Activated naive CD4-positive, alpha-beta T cell treated with Interleukin-2 at 50 U/mL for 16 hours (primary cell): ENCODE measurements at places on chromosomes 3 and 15.

- DNase-seq: peak; percentile 18
Observed at GRCh38 chr15:40306908-40307307, 827 bp downstream of the PLCB2 start.

DNA sequence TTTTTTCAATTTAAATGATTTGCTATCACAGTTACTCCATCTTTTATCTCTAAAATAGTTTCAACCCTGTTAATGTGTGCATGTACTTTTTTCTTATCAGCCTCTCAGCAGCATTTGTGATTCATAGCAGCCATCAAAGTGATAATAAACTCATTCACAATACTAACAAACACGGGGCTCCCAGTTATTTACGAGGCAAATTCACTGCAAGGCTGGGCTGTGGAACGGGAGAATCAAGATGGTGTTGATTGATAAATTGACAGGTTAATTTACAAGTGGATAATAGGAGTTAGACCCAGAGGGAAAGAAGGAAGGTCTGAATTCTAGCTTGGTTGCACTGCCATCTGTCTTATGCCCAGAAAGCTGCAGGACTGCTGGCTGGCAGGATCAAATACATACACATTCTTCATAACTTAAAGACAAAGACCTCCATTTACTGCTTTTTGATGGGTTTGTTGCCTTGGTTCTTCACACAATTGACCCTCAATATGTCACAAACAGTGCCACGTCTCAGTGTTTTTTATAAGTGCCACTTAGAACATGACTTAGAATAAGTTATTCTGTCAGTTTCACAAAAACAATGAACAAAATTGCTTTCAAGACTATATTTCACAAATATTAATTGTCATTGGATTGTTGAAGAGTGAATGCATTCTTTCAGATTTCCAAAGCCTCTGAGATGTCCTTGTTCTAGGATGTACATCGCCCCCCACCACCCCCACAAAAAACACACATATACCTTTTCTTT lies 562.8 kb downstream of the NR2F2 start:
- DNase-seq: no peak

DNA sequence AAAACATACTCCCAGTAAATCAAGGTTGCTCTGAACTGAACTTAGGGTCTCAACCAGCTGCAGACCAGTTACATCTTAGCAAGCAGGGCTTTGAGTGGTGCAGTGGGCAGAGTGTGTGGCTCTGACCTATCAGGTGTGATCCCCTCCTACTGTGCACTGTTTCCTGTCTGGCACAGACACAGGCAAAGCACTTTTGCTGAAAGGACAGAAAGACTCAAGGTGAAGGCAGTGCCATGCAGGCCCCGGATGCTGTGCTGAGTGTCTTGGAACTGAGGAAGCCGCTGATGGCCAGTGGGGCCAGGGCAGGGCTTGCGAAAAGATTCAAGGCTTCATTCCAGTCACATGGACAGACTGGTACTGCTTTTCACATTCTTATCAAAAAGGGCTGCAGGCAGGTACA lies 85.2 kb downstream of the CACNA1D start:
- no peak for DNase-seq

DNA sequence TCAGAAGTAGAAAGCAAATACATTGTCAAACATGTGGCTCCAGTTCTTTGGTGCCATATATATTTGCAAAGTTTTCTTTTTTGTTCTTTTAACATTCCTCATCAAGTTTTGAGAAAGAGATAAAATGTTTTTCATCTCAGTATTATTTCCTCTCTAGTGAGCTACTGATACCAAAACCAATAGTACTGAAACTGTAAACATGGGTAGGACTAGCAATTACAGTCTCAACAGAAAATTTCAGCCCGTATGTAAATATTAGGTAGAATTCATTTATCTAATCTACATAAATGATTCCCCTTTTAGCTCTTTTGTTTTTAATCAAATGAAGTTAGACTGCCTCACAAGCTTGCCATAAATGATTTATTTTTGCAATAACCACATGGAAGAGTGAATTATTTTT lies 21.4 kb downstream of the SECISBP2L start:
- DNase-seq: no peak

DNA sequence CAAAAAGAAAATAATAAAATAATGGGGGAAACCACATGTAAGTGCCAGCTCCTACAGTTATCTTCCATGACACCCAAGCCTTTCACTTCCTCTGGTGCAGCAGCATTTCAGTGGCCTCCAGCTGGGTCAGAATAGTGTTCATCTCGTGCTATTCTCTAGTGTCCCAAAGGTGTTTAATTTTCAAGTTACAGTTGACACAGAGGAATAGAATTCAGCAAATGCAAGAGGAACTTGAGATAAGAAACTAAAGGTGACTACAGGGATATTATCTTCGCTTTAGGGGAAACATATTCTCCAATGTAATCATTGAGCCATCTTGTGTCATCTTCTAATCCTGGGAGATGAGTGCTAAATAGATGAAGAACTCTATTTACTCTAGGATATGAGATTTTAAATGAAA lies 212.8 kb downstream of the EPHA3 start:
- no peak for DNase-seq

DNA sequence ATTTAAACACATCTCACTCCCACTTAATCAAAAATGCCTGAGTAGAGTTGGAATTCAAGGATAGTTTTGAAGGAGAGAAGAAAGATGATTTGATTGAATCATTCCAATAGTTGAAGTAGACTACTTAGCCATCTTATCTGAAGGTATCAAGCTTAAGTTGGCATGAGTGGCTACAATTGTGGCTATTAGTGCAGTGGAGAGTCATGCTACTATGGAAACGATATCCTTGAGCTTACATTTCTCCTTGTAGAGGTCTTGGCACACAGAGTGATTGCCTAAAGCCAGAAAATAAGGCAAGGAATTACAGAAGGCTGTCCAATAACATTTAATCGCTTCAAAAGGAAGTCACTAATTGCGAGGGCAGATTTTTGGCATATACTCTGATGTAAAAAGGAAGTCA lies 1022.7 kb downstream of the IGSF11 start:
- no peak for DNase-seq

DNA sequence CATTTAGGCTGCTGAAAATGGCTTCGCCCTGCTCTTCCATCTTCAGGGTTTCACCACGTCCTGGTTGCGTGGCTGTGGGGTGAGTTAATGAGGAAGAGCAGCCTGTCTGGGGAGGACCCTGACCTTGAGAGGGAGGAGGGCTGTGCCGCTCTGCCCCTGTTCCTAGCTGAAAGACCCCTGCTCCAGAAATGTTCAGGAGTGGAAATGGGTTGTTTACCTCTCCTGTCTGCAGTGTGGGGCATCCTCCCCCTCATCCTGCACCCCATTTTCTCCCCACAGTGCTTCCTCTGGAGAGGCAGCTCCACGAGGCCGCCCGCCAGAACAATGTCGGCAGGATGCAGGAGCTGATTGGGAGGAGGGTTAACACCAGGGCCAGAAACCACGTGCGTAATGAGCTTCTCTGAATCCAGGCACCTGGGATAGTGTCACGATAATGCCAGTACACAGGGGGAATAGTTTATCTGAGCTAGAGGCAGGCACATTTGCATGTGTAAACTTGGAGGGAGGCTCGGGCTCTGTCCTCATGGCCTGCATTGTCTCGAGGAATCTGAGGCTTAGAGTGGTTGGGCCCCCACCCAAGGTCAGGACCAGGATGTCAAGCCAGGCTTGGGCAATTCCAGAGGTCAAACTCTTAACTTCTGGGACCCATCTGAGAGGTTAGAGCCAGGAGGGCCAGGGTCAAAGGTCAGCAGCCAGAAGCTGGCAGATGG lies 4.0 kb downstream of the ANKDD1A start:
- no peak for DNase-seq

- no peak for DNase-seq
Observed at GRCh38 chr15:60751985-60752952, 273.3 kb upstream of the ICE2 start.

DNA sequence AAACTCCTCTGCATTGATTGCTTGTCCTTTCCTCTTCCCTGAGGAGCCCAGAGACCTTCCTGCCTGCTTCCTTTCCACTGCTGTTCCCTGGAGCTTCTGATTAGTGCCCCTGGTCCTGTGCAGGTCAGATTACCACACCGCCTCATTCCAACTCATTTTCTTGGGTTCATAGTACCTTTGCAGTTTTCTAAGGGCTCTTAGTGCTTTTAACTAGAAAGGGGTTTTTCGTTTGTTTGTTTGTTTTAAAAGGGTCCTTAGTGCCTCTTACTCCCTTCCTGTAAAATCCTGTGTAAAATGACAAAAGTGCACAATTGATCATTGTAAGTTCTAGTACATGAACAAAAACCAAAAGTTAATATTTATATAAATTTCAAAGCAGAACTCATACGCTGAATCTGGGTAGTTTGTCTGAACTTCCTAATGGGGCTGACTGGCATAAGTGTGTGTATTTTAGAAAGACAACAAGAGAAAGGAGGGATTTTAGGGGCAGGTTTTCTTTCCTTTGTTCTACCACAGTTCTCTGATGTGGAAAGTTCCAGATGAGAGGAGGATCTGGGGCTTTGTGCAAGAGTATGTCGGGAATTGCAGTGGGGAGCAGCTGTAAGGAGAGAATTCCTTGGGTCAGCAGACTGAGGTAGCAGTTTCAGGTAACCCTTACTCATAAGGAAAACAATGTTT lies 30.6 kb downstream of the SNRK start:
- DNase-seq: no peak

DNA sequence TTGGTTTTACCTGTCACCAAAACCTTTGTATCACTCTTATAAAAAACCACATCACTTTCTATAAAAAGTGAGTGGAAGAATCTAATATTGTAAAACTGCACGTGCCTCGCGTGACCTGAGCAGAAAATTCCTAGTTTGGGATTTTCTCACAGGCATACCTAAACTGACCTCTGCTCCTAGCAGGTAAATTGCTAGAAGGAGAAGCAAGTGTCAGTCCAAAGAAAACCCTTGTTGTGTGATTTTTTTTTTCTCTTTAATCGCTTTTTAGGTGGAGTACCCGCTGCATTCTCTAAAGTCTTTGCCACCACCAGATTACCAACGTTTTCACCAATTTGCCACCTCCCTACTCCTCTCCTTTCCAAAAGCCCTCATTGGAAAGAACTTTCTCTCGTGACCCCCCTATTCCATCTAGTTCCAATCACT lies 534 bp upstream of the UBE2E1 start:
- no peak for DNase-seq

- no peak for DNase-seq
Observed at GRCh38 chr3:151322511-151322910, 5.9 kb upstream of the GPR87 start.

DNA sequence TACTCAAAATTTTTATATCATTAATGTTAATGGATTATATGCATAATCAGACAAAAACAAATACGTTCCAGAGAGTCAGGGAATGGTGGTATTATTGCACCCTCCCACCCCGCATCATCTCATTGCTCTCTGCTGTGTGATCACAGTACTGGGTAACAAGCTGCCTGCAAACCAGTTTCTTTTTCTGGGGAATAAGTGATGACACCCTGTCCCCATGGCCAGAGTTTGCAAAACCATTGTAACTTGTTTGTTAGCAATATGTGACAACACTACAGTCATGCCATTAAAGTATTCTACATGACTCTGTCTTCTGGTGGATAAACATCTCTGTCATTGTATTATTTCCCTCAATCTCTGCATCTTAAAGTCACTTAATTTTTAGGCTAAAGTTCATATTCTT lies 39.5 kb downstream of the ZBTB38 start:
- no peak for DNase-seq

DNA sequence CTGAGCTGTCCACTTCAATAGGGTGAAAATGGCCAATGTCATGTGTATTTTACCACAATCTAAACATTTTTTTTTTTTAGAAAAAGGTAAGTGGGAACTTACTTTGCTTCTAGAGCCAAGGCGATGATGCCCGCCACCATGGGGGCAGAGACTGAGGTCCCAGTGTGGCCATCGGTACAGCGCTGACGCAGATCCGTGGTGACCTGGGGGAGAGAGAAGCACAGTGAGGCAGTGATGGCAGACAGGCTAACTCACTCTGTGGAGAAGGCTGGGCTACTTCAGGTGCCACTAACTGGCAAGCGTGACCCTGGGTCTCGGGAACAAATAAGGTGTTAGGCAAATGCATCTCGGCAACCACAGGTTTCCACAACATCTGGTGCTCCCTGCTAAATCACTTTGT lies 94.3 kb upstream of the SNRPA1 start:
- no peak for DNase-seq

DNA sequence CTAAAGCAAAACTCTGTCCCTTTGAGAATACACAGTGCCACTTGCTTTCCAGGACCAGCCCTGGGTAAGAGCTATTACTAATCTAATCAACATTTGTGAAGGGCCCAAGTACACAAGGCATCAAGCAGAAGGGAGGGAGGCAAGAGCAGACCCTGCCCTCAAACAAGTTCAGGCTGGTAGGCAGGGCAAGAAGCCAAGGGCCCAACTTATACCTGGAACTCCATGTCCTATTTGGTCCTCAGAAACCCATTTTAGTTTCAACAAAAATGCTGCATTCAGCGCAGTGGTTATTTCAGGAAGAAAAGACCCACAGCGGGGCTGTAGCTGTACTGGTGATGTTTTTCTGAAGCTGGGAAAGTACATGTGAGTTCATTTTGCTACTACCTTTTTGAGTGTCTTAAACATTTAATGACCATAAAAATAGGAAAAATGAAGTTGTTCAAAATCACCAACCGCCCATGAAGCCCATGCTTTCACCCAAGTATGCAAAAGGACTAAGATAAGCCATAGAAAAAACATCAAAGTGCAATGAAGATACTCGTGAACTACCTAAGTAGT lies 2.8 kb downstream of the RPS17 start:
- no peak for DNase-seq

DNA sequence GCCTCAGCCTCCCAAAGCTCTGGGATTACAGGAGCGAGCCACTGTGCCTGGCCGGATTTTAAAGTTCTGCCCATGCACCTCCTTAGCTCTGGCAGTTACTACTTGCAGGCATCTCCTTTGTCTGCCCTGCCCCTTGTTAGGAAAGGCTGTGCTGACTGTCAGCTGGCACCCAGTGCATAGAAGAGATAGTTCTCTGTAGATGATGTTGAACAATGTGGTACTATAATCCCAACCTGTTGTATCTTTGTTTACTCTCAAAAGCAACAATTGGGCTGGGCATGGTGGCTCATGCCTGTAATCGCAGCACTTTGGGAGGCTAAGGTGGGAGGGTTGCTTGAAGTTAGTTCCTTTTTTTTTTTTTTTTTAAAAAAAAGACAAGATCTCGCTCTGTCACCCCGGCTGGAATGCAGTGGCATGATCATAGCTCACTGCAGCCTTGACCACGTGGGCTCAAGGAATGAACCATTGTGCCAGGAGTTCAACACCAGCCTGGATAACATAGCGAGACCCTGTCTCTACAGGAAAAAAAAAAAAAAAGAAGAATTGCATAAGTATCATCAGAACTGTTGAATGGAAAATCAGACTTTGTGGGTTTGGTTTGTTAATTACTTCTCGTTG lies 30.6 kb downstream of the FLNB start:
- no peak for DNase-seq

DNA sequence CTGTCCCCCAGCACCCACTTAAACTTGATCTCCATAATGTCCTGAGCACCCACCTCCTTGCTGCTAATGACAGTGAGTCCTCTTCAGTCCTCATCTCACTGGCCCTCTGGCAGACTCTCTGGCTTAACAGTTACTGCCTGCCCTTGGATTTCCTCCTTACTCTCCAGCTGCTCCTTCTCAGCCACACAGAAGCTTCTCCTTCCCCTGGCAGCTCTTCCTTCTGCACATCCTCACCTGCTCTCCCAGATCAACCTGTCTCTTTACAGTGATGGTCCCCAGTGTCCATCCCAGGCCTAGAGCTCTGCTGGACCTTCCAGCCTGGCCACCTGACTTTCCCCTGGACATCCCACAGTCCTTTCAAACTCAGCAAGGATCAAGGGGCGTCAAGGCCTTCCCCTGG lies 47.4 kb upstream of the SMAD3 start:
- no peak for DNase-seq
